Stimulated activated CD4-positive, alpha-beta T cell treated with anti-CD3 and anti-CD28 coated beads, TNF-alpha, amount 100 ng/mL, for 48 hours (primary cell): ENCODE measurements at places on chromosomes 7 and 10.

- DNase-seq, result no peak
Measured at GRCh38 chr10:109616359-109616980, 306.8 kb downstream of the XPNPEP1 start.

- no peak for DNase-seq
Measured at GRCh38 chr7:143316492-143316891, 581 bp downstream of the CLCN1 start.

- DNase-seq, result no peak
Measured at GRCh38 chr10:49076319-49076718, 39.0 kb downstream of the VSTM4 start.

DNA sequence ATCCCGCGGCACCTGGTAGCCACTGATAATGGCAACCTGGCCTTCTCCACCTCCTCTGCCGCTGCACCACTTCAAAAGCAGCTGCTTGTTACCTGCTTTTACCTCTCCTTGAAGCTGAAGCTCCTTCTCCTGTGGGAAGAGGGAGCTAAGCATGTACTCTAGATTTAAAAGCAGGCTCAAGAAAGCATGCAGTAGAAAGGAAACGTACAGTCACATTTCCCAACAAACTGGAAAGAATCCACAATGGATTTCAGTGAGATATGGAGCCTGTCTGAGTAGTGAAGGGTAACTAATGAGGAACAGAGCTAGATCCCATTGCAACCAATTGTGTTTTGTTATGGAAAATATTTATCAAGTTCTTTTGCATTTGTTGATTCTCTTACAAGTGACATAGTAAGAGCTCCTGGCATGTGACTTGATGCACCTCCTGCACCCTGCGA is 457.4 kb upstream of the GALNT17 start:
- DNase-seq, result no peak

DNA sequence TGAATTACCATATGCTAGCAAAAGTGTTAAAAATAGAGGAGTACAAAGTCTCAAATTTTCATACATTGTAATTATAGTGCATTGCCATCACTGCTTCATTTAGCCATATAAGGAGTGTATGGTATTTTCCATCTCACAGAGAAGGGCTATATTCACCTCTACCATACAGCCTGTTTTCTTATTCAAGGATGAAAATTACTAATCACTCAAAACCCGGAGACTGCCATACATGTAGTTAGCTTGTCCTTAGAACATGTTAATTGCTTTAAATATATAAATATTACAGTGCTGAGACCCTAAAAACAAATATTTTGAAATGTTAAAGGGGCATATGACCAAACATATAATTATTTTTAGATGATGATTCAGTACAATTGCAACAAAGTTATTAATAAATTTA is 49.4 kb downstream of the CPEB3 start:
- DNase-seq, result no peak

DNA sequence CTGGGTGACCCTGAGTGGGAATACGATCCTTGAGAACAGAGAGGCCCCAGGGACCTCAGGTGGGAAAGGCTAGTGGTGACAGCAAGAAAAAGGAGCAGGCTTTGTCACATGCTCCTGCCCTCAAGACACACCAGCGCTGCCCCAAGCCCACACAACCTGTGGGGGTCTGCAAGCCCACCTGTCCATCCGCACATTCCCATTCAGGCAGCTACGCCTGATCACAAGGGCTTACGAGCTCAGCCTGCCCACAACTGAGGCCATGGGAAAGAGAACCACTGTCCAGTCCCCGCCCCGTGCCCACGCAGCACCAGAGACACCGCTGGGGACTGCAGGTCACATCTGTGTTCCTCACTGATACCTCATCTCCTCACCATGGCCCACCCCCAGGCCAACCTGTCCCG is 26.7 kb downstream of the EBF3 start:
- DNase-seq, result no peak

GRCh38 chr7:512541-513311 is 6.9 kb downstream of the PDGFA start:
- no peak for DNase-seq
